Fibroblast of skin of back (primary cell): ENCODE measurements at places on chromosomes 12 and 14.

DNA sequence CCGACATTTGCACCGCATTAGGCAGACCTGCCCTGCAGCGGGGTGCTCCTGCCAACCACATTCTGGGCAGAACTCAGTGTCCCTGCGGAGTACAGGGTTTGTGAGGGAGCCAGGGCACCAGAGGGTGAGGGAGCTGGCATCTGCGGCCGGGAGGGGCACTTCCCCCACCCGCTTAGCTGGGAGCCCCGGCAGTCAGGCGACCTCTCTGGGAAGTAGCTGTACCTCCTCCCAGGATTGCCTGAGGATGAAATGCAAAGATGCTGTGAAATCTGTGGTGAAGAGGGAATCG, 58.6 kb downstream of the ANKRD9 start:
- DNase-seq: no peak

DNA sequence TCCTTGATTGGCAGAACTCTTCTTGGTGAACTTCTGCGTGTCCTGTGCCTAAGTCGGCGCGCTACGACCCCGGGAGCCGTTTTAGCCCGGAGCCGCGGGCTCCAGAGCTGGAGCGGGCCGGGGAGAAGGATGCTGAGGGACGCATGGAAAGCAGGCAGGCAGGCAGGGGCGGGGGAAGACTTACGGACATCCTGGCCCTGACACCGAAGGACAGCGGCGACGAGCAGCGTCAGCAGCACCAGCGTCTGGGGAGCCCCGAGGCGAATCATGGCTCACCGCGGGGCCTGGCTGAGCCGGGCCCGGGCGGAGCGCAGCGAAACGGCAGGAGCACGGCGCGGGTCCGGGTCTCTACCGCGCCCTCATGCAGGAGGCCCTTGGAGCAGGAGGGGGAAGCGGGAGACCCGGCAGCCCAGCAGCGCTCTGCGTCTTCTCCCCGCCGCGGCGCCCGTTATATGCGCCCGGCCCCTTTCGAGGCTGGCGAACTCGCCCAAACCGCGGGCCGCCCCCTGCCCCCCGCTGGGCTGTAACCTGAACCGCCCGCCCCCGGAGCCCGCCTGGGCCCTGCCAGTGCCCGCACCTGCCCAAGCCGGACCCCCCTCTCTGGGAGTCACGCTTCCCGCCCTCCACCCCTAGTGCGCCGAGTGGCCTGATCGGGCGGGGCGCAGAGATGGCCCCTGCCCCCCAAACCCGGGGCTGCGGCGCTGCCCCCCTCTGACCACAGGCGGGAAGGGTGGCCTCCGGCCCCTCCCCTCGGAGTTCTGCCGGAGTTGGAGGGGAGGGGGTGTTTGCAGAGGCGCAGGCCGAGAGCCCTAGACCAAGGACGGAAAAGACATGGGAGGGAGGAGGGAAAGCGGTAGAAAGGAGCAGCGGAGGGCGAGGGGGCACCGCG, at the start of gene COL2A1:
COL2A1 (minus strand) TSS at position 424 of the 889 bp plus-strand sequence; CDS start at position 269, 155 bp downstream.
- DNase-seq: peak; percentile 38

DNA sequence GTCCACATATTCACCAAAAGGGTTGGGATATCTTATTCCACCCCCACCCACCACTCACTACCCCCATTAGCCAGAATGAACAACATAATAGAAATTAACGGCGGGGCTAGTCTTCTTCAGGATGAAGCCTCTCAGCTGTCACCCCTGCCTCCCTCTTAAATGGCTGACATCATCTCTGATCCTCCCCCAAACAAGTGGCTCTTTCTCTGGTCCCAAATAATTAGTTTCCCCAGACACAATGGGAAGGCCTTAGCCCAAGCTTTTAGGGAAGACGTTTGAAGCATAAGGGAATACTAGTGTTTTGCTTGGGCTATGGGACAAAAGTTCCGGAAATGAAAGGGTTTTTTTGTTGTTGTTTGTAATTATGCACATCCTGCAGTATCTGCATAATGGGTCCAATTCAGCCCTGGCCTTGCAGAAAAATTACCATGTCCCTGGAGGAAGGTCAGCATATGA, 13.8 kb downstream of the STON2 start:
- DNase-seq: no peak

- no peak for DNase-seq
Measured at GRCh38 chr14:36516719-36517241, 3.3 kb downstream of the NKX2-1 start.

GRCh38 chr12:81332054-81332453, 254.2 kb downstream of the ACSS3 start:
- no peak for DNase-seq

GRCh38 chr14:53151523-53152183, 1.5 kb downstream of the DDHD1 start:
- DNase-seq: peak; percentile 44

GRCh38 chr12:109606320-109607028, 32.9 kb downstream of the MVK start:
- DNase-seq: no peak

DNA sequence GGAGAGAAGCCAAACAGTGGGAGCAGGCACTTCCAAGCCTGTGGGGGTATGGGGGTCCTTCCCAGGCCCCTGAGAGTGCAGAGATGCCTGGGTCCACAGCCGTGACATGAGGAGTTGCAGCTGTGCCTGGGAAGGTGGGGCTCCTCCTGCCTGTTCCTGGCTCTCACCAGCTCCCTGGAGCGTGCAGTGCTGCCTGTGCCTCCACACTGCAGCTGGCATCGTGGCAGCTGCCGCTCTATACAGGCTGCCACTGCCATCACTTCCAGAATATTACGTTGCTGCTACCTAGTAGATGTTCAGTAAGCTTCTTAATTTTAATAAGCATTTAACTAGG, 223.7 kb downstream of the KCNC2 start:
- no peak for DNase-seq

DNA sequence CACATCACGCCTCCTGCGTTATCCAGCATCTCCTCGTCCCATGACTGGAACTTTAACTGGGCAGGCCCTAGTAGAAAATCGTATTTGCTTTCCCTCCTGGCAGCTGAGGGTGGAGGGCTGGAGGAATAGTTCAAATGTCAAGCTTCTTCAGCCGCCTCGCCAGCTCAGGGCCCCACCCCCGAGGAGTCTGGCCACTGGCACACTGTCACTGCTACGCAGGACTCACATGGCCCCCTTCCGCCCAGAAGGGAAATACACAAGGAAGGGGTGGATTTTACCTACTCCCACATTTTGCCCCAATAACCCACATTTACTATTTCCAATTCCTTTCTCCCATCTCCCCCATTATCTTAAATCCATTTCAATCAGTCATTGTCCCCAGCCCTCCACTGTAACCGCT, 8.6 kb downstream of the SLC6A13 start:
- DNase-seq: no peak

- no peak for DNase-seq
Measured at GRCh38 chr12:45928309-45928708, 62.1 kb downstream of the SCAF11 start.

GRCh38 chr14:32331206-32331605, 2.1 kb downstream of the AKAP6 start:
- no peak for DNase-seq

- peak; percentile 68 for DNase-seq
Measured at GRCh38 chr12:57146961-57147944, at the start of gene LRP1-AS. Gene LRP1-AS, minus strand, starts transcription at chr12:57147619.

- DNase-seq: peak; percentile 26
Measured at GRCh38 chr12:100908501-100908900, 113.9 kb downstream of the ANO4 start.

GRCh38 chr14:81219210-81219758, 1.5 kb downstream of the GTF2A1 start:
- DNase-seq: peak; percentile 98

GRCh38 chr14:22096514-22096895, 422.9 kb upstream of the OR4E1 start:
- no peak for DNase-seq

DNA sequence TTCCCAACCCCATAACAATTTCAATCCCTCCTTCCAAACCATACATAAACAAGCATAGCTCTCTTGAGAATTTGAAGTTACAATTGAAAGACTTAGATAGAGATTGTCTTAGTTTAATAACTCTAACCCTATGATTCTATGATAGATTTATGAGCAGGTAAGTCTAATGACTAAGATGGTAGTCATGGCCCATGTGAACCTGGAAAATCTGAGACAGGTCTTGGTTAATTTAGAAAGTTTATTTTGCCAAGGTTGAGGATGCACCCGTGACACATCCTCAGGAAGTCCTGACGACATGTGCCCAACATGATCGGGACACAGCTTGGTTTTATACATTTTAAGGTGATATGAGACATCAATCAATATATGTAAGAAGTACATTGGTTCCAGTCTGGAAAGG, 248.8 kb downstream of the KCNH5 start:
- DNase-seq: no peak

DNA sequence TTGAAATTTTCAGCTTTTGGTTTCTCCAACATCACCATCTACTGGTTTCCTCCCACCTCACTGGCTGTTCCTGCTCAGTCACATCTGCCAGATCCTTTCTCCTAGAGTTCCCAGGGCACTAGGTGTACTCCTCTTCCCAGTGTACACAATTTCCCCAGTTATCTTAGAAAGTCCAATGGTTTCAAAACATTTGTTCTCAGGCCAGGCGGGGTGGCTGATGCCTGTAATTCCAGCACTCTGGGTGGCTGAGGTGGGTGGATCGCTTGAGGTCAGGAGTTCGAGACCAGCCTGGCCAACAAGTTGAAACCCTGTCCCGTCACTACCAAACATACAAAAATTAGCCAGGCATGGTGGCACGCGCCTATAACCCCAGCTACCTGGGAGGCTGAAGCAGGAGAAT, 60.7 kb downstream of the SPPL3 start:
- DNase-seq: no peak

DNA sequence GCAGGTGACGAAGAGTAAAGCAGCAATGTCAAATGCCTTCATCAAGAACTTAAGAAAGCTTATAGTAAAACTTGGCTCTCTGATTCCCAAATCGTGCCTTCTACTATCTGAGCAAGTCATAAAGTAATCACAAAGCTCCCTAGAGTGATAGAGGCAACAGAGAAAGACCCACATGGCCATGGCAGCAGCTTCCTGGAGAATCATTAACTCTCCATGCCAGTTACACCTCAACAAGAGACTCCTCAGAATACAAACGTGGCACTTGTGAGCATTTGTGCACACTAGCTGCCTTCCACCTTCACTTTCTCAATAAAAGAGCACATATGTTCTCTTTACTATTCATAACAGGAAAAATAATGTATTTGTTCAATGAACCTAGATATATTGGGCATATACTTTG, 48.0 kb downstream of the PLCZ1 start:
- no peak for DNase-seq

GRCh38 chr12:27653661-27654060, 42.6 kb upstream of the REP15 start:
- no peak for DNase-seq

DNA sequence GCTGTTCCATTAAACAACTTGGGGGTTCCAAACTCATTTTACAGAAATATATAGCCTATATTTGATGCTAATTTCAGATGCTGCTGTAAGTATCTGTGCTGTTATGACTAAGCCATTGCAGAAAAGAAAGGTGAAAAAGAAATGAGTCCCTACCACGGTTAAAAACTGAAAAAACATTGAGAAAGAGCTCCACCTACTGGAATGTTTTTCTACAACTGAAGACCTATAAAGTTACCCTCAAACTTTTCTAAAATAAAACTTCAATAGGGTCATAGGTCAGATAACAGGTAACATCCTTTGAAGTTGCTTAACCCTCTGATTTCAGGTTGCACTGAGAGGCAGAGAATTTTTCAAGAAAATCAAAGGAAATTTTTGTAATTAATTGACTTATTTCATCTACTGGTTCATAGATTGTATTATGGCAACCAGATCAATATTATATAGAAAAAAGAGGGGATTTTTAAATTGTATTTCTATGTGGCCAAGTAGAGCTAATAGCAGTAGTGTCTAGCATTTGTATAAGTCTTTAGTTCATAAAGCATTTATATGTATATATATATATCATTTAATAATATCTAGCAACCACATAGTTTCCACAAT, 279.9 kb downstream of the RPS29 start:
- DNase-seq: peak; percentile 8

GRCh38 chr14:46048127-46048526, 603.5 kb downstream of the RPL10L start:
- DNase-seq: peak; percentile 78

DNA sequence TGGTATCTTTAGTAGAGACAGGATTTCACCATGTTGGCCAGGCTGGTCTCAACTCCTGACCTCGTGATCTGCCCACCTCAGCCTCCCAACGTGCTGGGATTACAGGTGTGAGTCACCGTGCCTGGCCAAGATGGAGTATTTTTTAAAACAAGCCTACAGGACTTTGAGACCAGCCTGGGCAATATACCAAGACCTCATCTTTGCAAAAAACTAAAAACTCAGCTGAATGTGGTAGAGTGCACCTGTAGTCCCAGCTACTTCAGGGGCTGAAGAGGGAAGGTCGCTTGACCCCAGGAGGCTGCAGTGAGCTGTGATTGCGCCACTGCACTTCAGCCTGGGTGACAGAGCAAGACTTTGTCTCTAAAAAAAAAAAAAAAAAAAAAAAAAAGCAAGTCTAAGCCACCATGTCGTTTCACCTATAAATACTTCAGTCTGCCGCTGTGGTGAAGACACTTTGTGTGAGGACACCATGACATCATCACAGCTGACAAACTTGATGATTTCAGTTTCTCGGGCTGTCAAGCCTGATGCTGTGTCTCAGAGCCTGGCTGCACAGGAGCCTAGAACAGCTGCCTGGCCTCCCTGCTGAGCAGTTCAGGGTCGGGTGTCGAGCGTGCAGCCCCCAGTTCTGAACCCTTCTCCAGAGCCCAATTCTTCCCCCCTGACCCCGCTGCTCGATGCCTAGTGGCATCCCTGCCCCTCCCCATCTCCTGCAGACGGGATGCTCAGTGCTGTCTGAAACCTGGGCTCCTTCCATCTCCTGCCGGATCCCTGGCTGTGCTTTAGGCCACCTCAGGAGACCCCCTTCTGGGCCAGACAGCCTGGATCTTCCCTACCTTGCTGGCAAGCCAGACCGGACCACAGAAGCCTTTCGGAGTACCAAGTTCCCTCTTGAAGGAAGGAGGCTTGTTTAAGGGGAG, 119.2 kb upstream of the EVL start:
- DNase-seq: no peak

DNA sequence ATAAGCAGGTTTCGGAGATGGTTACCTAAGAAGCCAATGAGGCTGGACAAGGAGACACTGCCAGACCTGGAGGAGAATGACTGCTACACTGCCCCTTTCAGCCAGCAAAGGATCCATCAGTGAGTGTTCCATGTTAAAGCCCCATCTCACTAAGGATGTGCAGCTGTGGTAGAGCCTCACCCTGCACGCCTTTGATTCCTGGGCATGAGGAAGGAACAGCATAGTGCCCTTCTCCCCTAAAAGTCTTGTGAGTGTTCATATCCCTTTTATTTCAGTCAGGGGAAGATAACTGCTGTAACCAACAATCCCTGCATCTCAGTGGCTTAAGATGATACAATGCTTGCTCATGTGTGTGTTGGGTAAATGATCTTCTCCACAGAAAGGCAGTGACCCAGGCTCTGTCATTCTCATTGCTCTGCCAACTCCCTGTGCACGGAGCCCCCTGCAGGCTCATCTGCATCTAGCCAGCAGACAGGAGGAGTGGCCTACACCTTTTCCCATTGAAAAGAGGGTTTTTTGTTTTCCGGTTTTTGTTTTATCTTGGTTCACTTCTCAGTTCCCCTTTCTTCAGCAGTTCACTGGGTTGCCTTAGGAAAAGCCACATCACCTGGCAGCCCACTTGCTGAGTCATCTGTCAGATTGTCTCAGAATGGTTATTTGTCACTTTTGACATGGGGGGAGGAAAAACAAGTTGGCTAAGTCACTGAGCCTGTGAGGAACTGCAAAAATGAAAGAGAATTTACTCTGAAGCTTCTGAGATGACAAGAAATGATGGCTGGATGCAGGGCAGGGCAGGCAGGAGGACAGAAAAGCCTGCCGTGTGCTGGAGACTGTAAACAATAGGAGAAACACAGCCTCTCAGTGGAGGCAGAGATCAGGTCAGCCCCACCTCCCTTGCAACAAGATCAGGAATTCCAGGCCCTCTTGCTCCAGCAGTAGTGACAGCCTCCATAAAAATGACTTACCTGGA, 193.3 kb downstream of the ANO4 start:
- peak; percentile 38 for DNase-seq
